ENCODE measurements at places on chromosomes 5 and 9.

DNA sequence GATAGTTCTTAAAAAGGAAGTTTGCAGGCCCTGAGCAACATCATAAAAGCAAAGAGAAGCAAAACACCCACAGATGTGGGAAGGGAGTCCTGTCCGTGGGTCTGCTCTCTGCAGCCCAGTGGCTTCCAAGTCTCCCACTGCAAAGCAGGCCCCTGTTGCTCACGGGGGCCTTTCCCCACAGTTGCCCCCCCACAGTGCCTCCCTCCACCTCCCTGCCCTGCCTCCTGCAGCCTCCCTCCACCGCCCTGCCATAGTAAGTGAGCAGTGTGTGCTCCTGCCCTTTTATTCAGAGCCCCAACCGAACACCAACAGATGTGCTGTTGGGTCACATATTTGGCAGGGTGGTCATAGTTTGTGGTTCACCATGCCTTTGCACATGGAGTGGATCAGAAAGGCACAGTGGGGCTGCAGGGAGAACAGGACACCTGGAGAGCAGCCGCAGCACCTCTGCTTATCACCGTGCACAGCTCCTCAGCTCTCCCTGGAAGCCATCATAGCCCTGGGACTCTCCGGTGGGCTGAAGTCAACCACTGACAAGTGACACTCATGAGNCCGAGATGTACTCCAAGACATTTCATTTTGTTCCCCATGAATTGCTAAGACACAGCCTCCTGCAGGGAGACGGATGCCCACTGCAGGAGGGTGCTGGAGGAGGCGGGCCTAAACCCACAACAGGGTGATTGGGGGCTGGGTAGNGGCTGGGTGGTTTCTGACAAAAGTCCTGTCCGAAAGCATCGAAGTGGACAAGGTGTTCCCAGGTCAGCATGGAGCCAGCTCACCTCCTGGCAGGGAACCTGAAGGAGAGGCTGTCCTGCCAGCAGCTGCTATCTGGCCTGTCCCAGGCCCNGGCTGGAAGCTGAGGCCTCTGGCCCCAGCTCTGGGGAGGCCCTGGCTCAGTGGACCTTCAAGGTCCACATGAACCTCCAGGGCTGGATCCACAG is 278.9 kb downstream of the GADD45G start:
- DNase-seq, result no peak

GRCh38 chr5:40226906-40227305 is 452.8 kb upstream of the PTGER4 start:
- DNase-seq, result no peak

DNA sequence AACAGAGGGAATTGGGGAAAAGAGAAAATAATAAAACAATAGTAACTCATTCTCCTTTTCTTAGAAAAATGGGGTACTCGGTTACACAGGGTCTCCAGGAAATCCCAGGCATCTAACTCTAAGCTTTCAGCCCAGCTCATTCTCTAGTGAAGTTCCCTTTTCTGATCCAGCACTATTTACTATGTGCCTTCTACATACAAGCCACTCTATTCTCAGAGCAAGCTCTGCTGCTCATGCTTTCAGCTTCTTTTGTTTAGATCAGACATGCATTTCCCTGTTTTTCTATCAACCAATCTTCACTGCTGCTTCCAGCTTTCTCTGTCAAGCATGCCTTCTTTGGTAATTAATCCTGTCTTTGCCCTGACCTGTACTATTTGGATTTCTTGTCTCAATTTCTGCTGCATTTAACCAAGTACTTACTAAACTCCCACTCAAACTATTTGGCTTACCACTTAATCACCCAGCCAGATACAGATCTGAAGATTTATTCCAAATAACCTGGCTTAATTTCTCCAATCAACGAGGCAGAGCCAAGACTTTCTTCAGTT is 25.3 kb downstream of the OSMR start:
- DNase-seq, result no peak

DNA sequence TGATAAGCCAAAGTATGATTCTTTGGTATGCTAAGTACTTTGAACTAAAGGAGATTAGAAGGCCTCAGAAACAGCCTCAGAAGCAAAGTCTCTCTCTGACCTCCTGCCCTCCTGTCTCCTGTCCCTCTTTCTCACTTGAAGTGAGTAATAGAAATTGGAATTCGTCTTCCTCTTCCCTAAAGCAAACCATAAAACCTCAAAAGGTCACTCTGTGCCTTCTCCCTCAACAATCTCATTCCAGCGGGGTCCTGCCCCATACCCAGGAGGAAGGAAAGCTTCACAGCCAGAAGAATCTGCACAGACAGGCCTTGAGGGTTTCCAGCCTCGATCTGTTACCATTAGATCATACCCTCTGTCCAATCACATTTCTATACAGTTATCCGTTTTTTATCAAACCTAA is 87.8 kb downstream of the HAPLN1 start:
- DNase-seq, result no peak

- DNase-seq, result no peak
Observed at GRCh38 chr9:93827545-93828330, 127.4 kb downstream of the BARX1 start.

DNA sequence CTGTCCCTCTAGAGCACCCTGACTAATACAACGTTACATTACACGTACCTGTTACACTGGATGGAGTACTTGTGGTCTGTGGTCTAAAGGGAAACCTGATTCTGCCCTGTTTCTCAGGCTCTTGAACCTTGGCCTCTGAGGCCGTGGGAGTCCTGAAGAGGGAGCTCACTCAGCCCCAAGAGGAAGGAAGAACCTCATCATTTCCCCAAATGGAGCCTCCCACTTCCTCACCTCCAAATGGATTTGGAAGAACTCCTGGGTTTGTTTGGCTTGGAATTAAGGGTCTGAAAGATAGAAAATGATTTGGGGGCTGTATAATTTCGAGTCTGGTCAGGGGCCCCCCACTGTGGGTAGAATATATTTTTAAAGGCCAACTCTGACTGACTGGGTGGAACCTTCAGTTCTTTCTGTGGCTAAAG is 200.2 kb downstream of the SEMA6A start:
- DNase-seq, result no peak

- no peak for DNase-seq
Observed at GRCh38 chr5:34736445-34737115, 80.5 kb downstream of the RAI14 start.

DNA sequence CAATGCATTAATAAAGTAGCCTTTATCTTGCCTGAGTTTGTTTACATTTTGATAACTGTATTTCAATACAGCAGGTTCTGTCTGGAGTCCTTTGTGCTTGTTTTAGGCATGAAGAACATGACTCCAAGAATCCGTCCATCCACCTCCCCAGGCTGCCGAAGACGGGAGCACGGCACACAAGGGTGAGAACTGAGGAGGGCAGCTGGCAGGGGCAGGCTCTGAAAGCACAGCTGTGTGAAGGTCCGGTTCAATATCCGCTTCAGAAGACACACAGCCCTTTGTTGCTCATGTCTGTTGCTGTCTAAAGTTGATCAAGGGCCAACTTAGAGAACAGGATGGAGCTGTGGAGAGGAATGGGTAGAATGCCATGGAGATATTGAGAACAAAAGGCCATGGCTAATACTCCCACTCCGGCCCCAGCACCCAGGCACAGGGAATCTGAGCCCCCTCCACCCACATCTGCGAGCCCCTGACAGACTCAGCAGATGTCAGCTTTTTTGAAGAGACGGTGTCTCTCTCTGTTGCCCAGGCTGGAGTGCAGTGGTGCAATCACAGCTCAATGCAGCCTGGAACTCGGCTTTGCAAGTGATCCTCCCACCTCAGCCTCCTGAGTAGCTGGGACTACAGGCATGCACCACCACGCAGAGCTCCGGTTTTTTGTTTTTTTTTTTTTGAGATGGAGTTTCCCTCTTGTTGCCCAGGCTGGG is 58.5 kb upstream of the GNE start:
- DNase-seq, result no peak

DNA sequence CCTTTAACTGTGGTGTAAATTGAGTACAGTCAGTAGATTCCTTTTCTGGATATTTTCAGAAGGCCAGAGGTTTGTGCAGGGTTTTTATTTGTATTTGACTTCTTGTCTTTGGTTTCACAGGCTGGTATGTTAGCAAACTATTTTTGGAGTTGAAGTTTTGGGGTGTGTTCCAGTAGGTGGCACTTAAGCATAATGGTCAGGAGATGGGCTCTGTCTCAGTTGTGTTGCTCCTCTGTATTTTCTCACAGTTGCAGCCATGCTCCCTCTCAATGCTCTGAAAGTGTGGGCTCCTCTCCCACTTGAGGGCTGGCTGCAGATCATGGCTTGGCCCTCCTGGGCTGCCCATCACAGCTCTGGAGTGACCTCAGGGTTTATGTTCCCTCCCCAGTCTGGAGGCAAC is 267.0 kb upstream of the PCSK5 start:
- DNase-seq, result no peak

DNA sequence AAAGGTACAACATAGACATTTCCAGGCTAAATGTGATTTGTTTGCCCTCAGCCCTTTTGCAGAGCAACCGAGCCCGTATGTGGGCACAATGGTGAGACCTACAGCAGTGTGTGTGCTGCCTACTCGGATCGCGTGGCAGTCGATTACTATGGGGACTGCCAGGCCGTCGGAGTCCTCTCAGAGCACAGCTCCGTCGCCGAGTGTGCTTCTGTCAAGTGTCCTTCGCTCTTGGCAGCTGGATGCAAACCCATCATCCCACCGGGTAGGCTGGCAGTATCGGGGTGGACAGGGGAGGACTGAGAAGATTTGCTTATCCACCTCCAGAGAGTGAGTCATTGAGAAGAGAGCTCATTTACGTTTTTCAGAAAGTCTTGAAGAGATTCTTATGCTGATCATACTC is 17.8 kb upstream of the GLIPR2 start:
- no peak for DNase-seq

DNA sequence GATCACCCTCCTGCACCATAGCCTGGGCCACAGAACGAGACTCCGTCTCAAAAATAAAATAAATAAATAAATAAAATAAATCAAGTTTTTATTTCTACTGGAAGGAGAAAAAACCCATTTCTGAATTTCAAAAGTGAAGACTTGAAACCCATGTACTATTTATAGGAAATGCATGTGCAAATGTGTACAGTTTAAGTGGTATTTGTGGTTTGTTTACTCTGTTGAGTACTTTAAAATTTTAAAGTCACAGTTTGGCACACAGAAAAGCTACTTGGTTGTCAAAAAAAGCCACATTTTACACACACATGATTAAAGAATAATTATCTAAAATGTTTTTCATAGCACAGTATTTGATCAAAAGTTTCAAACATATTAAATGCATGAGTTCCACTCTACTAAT is 43.6 kb downstream of the NR3C1 start:
- DNase-seq, result no peak

DNA sequence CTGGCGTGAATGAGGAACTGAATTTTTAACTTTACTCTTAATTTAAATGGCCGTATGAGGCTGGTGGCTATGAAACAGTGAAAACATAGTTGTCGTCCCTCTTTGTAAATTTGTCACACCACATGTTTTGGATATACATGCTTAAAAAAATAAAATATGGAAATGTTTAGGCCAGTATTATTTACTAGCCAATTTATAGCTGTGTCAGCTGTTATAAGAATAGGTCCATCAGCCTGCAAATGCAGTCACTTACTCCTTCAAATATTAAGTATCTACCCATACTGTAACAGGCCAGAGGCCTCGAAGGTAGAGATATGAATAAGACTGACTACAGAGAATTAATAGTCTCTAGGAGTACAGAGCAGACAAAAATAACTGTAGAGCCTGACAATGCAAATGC is 30.0 kb downstream of the NR6A1 start:
- DNase-seq, result no peak

- no peak for DNase-seq
Observed at GRCh38 chr5:140633021-140633471, at the start of gene CD14. Gene CD14, minus strand, starts transcription at chr5:140633175. Its CDS starts 104 bp downstream, at chr5:140633071.

- DNase-seq, result no peak
Observed at GRCh38 chr5:61167382-61167781, 5.1 kb upstream of the SMIM15 start.

- DNase-seq, result no peak
Observed at GRCh38 chr9:81607593-81608288, 81.6 kb downstream of the TLE1 start.
